ENCODE measurements at places on chromosomes 4 and X.

GRCh38 chr4:48333587-48333986 lies 7.7 kb upstream of the SLAIN2 start:
- no peak for DNase-seq

GRCh38 chr4:174930895-174931294 lies 12.7 kb downstream of the ADAM29 start:
- no peak for DNase-seq

DNA sequence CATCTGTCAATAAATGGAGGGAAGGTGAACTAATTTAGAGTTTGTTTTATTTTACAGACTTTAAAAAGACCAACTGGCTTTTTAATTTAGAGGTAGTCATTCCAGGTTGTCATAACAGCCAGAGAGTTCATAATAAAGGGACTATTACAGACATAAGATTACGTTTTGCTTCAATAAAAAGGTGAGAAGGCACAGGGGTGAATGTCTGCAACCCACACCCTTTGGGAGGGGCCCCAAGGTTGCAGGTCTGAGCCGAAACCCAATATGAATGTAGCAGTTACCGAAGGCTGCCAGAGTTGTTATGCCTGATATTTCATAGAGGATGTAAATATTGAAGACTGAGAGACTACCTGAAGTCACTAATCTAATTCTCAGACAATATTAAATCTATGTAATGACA lies 329.7 kb upstream of the GALNT7 start:
- DNase-seq = no peak

DNA sequence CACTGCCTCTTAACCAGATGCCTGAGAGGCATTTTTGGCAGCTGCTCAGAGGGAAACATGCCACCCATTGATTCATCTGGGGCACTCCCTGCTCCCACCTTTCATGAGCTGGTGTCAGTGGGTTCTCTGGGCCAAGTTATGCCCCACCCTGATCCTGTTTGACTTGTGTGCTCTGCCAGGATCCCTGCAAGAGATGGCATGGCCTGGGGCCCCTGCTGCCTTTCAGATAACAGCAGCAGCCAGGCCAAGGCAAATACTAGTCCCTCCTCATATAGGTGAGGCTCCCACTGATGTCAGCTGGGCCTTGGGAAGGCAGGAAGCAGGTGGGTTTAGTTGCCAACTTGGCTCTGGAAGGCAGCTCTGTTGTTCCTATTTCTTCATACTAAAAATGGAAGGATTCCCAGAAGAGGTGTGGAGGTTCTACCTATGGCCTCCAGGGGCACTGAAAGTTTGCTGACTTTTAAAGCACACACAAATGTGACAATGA lies 192.9 kb upstream of the RBPJ start:
- DNase-seq = no peak

- no peak for DNase-seq
Observed at GRCh38 chr4:55784747-55785146, 34.8 kb upstream of the EXOC1L start.

- no peak for DNase-seq
Observed at GRCh38 chrX:20217271-20217670, 49.4 kb downstream of the RPS6KA3 start.

DNA sequence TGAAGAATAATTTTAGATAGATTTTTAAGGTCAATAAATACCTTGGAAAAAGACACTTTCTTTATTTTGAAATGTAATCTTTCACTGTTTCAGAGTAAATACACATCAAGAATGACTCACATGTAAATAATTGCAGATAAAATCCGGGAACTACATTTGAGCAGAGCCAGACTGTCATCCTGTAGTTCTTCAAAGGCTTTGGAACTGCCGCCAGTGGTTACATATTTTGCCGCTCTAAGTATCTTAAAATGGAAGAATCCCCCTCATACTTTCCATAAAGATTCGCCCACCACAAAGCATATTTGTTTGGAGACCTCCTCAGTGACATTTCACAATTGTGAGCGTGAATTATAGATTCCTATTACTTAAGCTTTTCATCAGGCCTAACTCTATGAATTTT lies 607.8 kb upstream of the ZFP42 start:
- DNase-seq = no peak

- no peak for DNase-seq
Observed at GRCh38 chr4:155832664-155833063, 33.4 kb downstream of the ASIC5 start.

- DNase-seq = no peak
Observed at GRCh38 chr4:113064244-113064643, 14.8 kb downstream of the ANK2 start.

DNA sequence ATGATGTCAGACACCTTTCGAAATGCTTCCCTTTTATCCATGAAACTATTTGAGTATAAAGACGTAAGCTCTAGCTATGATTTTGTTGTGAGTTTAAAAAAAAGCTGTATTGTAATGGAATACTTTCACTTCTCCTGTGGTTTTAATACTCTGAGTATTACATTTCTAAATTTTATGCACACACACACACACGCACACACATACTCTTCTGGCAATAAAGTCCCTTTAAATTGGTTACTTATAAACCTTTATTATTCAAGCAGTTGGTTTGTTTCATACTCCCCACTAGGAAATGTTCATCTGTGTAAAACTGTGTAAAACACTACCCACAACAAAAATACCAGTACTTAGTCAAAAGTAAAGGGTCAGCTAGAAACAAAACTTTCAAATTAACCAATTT lies 18.2 kb downstream of the VAMP7 start:
- no peak for DNase-seq

- DNase-seq = no peak
Observed at GRCh38 chr4:164442180-164442579, 311.8 kb upstream of the SMIM31 start.

DNA sequence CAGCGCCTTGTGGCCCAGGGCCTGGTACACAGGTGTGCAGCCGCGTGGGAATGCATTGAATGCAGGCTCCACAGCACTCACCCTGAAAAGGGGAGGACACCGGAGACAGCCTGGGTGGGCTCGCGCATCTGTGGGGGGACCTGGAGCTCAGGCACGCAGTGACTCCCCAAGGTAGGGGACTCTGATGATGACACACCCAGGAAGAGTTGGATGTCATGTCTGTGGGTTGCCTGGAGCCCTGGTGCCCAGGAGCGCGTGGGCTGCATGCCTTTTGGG lies 32.7 kb upstream of the HTRA3 start:
- DNase-seq = no peak

- no peak for DNase-seq
Observed at GRCh38 chrX:23386726-23387125, 52.1 kb downstream of the PTCHD1 start.

- no peak for DNase-seq
Observed at GRCh38 chr4:153169776-153170175, 34.5 kb upstream of the TRIM2 start.

DNA sequence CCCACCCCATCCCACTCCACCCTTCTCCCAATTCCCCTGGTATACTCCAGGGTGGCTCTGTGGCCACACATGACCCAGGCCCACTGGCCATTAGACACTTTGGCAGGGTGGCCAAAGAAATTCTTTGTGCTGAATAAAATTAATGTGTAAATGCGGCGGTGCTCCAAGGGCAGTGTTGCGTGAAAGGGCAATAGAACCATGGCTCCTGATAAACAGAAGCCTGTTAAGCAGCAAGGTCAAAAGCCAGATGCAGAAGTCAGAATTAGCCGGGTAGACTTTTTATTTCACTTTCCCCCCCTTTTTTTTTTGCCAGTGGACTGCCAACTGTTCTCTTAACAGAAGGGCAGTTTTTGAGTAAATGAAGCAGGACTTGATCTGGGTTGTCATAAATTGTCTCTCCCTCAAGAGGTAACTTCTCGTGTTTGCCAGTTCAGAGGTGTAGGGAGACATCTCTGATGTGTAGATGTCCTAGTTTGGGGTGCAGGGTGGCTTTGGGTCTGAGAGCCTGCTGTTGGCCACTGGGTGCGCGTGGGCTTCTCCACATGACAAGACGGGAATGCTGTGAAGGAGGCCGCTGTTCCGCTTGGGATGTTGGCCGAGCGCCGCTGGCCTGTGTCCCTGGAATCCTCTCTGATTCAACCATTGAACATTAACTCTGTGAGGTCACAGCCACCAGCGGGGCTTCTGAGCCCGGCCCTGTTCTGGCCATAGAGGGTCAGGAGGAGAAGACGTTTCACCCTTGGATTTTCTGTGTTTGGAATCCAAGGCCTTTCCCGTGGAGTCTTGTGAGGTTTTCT lies 139.5 kb downstream of the TBL1X start:
- no peak for DNase-seq

GRCh38 chrX:13415509-13415908 lies 95.7 kb upstream of the ATXN3L start:
- DNase-seq = no peak

- DNase-seq = no peak
Observed at GRCh38 chrX:154436374-154436982, 476 bp upstream of the GDI1 start.

DNA sequence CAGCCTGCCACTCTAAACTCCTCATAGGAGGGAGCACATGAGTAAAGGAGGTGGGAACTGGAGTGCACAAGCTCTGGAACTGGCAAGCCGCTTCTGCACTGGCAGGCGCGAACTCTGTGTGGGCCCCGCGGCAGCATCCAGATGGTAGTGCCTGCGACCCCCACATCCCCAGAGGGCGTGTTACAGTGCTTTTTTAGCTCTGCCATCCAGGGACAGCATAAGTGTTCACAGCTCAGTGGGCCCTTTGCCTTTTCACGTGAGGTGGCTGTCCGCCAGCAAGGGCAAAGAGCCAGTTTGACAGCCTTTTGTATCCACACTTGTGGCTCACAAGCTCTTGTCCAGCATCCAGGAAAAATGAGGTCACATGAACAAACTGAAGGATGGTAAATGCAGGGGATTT lies 581.6 kb upstream of the DIAPH2 start:
- DNase-seq = no peak

- no peak for DNase-seq
Observed at GRCh38 chrX:108415891-108416290, 22.3 kb downstream of the COL4A6 start.

- DNase-seq = no peak
Observed at GRCh38 chr4:123676890-123677229, 280.3 kb downstream of the SPRY1 start.

All from stimulated activated CD8-positive, alpha-beta memory T cell treated with anti-CD3 and anti-CD28 coated beads, Interleukin-4, amount 100 ng/mL, for 4 hours (primary cell).